ENCODE measurements at places on chromosomes 2 and 18.

DNA sequence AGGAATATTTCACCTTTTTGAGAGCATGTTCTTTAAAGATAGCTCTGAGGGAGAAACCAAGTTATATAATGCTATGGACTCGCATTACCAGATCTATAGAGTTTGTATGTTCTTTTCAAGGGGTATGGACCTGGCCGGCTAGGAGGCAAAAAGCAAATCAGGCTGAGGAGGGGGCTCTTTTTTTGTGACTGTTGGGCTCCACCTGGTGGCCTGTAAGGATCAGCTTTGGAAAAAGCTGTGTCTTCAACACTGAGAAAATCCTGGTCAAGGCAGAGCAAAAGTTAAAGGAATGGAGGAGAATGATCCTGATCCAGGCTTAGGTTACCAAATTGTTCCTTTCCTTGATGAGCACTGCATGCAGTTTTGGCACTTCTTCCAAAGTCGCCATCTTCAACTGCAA lies 180.5 kb downstream of the DIS3L2 start:
- DNase-seq, result peak; percentile 66

DNA sequence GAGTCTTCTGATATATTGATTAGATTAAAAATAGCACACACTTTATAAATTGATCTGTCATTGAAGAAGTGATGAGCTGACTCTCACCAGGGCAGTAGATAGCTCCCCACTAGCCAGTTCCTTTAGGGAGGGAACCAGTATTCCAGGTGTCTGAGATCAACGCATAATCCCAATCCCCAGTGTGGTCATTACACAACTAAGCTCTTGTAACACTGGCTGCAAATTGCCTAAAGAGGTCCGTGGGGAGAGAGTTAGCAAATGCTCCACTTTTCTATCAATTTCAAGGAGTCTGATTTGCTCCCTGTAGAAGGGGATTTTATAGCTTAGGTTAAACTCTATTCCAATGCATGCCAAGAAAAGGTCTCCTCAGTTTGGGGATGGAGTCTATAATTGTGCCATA lies 7.7 kb downstream of the SLC14A1 start:
- DNase-seq, result no peak

GRCh38 chr2:72891091-72891818 lies 4.0 kb downstream of the SPR start:
- DNase-seq, result no peak

DNA sequence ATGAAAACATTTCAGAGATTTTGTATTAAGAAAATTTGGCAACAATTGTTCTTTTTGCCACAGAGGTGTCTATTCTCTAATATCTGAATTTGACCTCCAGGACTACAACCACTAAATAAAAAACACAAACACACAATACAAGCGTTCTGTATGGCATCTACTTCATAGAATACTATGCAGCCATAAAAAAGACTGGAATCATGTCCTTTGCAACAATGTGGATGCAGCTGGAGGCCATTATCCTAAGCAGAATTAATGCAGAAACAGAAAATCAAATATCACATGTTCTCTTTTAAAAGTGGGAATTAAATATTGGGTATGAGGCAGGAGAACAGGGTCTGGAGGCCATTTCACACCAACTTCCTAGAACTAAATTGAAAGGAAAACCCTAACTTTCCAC lies 19.5 kb downstream of the SLC25A12 start:
- DNase-seq, result no peak

DNA sequence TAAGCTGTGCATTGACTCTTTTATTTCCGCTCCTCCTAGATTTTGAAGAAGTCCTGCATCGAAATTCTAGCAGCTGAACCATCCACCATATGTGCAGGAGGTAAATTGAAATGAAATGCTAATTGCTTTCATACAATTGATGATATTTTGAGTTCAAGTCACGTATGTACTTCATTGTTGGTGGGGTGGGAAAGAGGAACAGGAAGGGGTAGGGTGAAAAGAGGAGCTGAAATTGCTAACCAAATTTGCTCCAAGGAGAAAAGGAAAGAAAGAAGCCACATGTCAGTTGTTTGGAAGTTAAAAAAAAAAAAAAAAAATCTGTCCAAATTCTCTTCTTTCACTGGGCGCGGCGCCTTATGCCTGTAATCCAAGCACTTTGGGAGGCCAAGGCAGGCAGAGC lies 77.8 kb downstream of the ANTXR1 start:
- no peak for DNase-seq

DNA sequence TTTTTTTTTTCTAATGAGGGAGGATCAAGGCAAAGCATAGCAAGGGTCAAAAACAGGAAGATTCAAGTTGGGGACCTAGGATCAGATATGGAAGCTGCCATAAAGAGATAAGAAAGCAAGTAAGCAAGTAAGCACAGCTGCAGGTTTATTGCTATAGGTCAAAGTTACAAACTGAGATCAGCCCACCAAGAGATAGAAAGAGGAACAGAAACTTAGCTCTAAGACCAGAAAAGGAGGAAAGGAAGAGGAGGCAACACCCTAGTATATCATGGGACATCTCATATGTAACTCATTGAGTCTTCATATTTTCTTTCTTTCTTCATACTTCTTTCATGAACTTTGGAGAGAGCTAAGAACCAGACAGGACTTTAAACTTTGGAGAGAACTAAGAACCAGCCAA lies 295.9 kb upstream of the CRIM1 start:
- no peak for DNase-seq

DNA sequence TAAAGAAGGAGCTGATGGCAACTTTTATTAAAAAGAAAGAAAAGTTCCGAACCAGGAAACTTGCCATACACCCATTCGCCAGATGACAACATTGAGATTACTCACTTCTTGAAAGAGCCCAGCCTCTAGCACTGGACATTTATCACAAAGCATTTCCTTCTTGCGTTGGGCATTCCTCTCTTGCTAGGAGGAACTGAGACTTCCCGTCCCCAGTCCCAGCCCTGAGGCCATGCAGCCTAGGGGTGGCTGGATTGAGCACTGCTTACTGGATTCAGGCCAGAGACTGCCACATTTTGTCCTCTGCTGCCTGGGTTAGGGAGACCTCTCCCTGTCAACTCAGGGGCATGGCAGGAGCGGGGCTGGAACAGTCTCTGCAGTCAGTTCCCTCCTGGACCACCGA lies 80.1 kb downstream of the SDC1 start:
- DNase-seq, result no peak

DNA sequence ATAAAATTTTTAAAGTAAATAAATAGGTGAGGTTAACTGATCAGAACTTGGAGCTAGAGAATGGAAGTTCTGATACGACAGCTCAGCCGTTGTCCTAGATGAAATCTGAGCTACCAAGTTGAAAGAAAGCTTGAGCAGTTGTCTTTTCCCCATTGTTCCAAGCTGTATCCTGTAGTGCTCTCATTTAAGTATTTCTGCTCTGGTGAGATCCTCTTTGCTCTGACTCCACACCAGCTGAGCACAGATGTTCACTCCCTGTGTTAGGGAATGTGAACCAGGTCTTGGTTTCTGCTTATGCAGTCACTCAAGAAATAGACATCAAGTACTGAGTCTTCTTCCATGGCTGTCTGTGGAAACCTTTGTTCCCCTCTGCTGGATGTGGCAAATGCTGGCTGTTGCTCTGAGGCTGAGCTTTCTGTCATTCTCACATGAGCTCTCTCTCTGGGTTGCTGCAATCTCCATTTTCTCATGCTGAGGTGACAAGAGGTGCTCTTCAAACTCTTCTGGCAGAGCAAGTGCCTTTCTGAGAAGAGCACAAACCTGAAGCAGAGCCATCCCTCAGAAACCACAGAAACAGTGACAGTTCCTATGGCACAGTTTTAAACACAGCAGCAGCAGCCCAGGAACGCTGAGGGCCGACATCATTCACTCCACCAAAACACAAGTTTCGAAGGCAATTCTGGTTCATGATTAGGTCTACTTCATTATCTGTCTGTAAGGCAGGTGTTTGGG lies 194.1 kb downstream of the SP3 start:
- DNase-seq, result peak; percentile 61

- no peak for DNase-seq
Observed at GRCh38 chr2:201058914-201059313, 12.6 kb downstream of the HYCC2 start.

DNA sequence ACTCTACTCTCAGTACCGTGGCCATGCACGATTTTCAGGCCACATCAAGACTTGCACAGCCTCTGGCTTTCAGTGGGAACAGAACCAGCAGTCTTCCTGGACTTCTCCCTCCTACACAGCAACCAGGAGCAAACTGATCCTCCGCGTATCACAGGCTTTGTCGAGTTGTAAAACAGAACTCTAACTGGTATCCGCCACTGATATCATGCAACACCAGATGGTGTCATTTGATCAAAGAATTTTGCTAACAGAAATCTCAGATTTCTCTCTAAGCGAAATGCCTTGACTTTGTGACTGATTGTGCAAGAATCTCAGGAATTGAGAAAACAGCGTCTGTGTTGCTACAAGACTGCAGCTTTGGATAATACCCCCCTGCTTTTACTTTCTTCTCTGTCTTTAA lies 85.7 kb downstream of the COPS8 start:
- DNase-seq, result no peak

GRCh38 chr2:21748501-21748900 lies 624.7 kb downstream of the TDRD15 start:
- DNase-seq, result no peak

GRCh38 chr18:70263336-70263735 lies 25.5 kb upstream of the SOCS6 start:
- no peak for DNase-seq

DNA sequence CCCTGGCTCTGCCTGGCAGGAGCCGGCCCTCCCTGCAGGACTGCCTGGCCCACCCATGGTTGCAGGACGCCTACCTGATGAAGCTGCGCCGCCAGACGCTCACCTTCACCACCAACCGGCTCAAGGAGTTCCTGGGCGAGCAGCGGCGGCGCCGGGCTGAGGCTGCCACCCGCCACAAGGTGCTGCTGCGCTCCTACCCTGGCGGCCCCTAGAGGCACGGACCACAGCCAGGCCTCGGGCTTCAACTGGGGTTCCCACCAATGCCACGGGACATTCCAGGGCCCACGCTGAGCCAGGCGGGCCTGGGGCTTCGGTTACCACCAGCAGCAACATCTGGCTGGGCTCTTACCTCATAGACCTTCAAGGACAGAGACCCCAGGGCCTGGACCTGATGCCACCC lies 6.1 kb upstream of the GMPPA start:
- DNase-seq, result peak; percentile 64

Measured in neural progenitor cell (in vitro differentiated cells).